ENCODE measurements at places on chromosomes 4 and X.

- DNase-seq, result no peak
Observed at GRCh38 chrX:20595928-20596575, 329.3 kb upstream of the RPS6KA3 start.

GRCh38 chr4:159137176-159137575, 34.3 kb downstream of the RAPGEF2 start:
- no peak for DNase-seq

- no peak for DNase-seq
Observed at GRCh38 chr4:139807483-139807882, 141.9 kb downstream of the MGST2 start.

GRCh38 chr4:81136161-81136905, 78.7 kb downstream of the PRKG2 start:
- DNase-seq, result no peak

DNA sequence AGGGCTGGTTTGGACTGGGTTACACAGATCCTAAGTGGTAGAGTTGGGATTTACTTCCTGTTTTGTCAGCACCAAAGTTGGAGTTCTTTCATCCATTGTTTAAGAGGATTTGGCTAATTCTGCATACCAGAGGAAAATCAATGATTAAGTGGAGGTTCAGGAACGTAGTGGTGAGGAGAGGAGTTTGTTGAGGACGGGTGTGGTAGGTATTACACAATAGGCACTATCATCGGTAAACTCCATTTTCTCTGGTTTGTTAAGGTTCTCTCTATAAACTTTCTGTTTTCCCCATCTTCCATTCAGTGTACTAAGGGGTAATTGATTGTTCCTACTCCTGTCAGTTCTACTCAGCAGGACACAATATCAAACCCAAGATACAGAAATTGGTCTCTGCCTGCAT, 107.5 kb upstream of the VCX2 start:
- DNase-seq, result no peak

DNA sequence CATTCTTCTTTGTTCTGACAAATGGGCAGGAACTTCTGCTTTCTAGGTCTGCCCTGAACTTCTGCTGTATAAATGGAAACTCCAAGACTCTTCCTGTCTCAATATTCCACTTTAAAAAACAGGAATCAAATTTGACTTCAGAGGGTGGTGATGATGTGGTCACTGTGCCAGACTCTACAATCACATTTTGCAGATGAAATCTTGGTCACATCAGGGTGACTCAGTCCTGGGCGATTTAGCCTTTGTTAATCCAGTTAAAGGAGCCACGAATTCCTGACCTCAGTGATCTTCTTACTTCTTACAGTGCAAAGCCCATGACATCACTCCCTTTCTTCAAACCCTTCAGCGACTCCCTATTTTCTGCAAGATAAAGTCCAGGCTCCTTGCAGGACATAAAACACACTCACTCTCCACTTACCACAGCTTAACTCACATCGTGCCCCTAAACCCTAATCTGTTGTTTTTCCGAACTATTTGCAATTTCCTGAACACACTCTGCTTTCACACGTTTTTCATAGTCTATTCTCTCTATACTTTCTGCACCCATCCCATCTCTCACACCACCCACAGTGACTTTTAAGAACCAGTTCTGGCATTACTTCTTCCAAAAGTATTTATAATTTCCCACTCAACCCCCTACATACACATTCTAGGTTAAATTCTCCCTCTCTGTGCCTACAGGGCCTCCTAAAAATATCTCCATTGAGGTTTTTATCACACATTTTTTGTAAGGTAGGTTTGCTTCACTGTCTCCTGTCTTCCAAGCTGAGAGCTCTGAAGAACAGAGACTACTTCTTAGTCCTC, 11.1 kb downstream of the GASK1B start:
- DNase-seq, result no peak

- no peak for DNase-seq
Observed at GRCh38 chrX:148620023-148620422, 119.6 kb downstream of the AFF2 start.

DNA sequence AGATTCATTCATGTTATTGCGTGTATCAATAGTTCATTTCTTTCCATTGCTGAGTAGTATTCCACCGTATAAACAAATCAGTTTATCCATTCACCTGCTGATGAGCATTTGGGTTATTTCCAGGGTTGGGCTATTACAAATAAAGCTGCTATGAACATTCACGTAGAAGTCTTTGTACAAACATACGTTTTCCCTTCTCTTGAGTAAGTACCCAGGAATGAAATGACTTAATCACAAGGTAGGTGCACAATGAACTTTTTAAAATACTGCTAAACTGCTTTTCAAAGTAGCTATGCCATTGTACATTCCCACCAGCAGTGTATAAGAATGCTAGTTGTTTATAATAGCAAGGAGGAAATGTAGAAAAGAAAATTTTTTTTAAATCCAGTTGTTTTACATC, 35.9 kb downstream of the SYTL4 start:
- DNase-seq, result no peak

GRCh38 chr4:13989501-13989900, 362.0 kb upstream of the BOD1L1 start:
- no peak for DNase-seq

DNA sequence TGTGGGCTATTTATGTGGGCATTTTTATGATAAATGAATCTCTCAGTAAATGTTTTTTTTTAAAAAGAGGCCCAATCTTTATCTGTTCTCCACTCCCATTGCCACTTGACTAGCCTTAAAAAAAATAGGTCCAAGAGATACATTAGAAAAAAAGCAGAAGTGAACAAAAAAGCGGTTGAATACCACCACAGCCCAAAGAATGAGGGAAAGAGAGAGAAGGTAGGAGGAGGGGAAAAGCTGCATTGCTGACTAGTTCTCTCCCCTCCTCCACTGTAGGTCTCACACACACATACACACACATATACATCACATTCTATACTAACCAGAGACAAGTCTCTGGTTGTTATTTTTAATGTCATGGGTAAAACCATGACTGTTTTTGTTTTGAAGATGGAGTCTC, 95.8 kb upstream of the IL13RA1 start:
- peak; percentile 10 for DNase-seq

DNA sequence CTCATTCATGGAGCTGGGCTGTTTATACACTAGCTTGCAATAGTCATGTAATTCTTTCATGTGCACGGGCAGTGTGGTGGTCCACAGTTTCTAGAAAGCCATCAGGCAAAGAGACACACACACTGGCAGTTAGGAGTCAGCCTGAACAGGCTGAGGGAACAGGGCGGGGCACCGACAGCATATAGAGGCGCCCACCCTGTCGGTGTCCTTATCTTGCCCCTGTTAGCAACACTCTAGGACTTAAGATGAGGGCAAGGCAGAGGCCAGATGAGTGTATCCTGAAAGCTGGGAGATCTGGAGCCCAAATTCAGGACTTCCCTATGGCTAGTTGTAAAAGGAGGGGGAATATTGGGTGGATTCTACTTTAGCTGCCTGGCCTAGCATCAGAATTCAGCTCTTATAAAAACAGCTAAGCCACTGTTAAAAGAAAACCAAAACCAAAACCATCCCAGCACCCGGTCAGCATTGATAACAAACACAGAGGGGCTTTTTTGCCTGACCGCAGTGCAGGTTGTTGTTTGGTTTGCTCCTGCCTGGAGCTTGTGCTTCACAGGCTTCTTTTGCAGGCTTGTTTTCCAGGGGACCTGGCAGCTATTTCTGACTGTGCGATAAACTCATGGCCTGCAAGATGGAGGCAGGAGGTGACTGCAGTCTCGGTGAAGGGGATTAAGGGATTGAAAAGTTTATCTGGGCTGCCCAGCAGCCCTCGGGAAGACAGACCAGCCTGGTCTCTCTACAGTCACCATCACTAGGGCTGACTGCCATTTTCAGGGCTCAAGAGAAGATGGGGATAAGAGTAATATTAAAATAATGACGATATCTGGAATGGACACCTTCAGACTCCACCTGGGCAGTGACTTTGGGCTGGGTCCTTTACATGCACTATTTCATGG, 638.9 kb downstream of the MID1IP1 start:
- DNase-seq, result peak; percentile 60

GRCh38 chr4:99852199-99852749, 35.6 kb downstream of the DAPP1 start:
- DNase-seq, result peak; percentile 38

DNA sequence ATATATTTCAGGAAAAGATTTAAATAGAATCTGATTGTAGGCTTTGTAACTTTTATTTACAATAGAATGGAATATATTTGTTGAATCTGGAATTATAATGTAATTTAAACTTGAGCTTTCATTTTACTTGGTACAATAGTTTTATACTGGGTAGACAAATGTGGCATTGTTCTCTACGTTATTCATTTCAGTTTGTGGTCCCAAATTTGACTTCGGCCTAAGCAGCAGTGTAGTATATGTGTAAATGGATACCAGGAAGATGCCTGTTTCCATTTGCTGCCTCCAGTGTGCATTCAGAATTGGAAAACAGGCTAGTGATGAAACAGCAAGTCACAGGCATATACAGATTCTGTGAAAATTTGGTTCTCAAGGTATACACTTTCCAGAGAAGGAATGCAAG, 77.8 kb downstream of the CLDN22 start:
- DNase-seq, result no peak

- DNase-seq, result no peak
Observed at GRCh38 chr4:165383591-165384073, 4.8 kb downstream of the CPE start.

- DNase-seq, result no peak
Observed at GRCh38 chr4:78331965-78332364, 219.6 kb upstream of the ANXA3 start.

GRCh38 chr4:1365271-1366178, 18.5 kb downstream of the UVSSA start:
- DNase-seq, result no peak

DNA sequence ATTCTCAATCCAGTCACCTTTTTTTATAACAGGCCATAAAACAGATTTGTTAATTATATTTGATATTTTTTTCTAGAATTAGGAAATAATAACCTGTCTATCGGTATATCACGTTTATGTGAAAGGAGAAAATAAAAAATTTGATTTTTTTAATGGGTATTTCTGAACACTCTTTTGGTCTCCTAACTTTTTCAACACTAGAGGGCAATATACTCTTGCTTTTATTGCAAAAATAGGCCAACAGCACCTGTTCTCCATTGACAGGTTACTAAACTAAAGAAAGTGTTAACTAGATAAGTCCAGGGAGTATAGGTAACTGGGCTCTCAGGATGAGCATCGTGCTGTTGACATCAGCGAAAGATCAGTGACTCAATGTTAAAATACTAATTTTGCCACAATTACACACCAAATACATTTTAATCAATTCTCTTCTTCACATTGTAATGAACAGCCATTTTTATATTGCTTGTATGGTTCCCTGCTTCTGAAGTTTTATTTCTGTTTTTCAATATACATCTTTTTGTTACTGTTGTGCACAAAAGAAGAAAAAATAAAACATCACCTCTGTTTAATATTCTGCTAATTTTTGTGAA, 22.8 kb downstream of the NDST4 start:
- DNase-seq, result peak; percentile 38

DNA sequence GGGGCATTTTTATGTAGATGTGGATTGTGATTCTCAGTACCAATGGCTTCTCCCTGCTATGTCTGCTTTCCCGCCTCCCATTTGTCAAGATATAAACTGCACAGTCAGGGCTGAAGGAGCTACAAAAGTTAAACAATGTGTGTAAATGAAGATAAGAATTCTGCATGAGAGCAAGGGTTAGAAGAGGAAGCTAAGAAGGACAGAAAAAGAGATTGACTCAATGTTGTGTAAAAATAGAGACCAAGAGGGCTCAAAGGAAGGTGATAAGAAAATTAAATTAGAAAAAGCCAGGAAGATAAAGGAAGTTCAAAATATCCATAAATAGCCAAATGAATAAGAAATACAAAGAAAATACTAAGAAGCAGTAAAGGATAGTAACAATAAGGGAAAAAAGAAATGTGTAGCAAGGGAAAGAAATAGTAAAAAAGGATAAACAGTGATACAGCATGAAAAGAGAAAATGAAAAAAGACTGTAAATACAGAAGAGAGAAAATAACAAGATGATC, 82.5 kb downstream of the AMELX start:
- DNase-seq, result no peak

DNA sequence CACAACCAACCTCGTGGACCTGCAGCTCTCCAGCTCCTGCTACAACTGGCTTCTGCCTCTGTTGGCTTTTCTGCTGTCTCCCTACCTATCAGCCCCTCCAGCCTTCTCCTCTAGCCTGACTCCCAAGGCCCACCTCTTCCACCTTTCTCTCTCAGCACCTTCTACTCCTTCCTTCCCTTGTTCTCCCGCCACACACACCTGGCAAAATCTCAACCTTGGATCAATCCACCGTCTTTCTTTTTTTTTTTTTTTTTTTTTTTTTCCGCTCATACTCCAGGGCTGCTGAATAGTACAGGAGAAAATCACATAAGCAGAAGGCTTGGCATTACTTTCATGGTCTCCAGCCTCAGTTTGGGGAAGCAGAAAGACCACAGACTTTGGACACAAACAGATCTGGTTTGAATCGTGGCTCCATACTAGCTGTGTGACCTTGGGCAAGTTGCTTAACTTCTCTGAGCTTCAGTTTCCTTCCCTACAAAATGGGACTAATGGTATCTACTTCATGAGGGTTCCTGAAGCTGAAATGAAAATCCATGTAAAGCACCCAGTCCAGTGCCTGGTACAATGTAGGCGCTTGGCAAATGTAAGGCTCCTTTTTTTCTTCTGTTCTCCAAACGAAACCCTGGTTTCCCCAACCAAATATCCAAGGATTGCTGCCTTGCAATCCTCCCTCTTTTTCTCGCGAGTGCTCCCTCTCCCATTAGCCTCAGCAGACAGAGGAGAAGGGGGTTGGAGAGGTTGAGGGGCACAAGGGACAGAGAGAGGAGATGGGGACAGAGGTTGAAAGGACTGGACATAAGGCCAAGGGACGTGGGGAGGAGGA, 1.7 kb downstream of the FGD1 start:
- DNase-seq, result no peak

DNA sequence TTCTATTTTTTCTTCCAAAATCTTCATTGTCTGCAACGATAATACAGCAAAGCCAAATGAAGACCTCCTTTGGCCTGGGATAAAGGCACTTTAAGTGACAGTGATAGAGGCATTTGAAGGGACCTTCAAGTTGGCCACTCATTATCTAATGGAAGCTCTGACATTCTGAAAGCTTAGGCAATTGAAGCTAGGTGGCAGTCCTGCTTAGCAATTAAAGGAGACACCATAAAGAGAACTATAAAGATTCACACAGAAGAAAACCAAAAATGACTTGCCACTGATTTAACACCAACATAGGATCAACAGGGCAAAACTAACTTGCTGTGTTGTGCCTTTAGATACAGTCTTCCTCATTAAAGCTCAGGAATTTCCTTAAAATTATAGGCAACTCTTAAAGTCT, 103.3 kb upstream of the TSPAN7 start:
- DNase-seq, result no peak

DNA sequence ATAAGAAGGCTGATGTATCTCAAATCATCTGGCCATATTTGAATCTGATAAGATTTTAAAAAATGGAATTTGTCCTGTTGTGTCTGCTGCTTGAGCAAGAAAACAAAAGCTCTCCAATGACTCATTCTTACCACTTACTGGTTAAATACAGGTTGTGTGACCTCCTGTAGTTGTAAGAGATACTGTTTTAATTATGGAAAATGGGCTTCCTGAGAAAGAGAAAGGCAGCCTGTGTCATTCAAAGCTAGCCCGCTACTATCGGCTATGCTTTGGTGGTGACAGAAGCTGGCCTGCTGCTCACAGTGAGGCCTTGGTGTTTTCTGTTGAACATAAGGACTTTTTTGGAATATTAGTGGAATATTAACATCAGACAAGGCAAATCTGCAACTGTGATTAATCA, 1722.1 kb upstream of the PCDH10 start:
- peak; percentile 22 for DNase-seq

Measured in GM12865 (cell line).